Osteoblast (primary cell): ENCODE measurements at places on chromosomes 7 and 10.
A peak's percentile ranks its signal among the peaks of the same experiment; 100 is the strongest.

GRCh38 chr7:24825381-24825794, 68.1 kb upstream of the GSDME start:
- DNase-seq = no peak

DNA sequence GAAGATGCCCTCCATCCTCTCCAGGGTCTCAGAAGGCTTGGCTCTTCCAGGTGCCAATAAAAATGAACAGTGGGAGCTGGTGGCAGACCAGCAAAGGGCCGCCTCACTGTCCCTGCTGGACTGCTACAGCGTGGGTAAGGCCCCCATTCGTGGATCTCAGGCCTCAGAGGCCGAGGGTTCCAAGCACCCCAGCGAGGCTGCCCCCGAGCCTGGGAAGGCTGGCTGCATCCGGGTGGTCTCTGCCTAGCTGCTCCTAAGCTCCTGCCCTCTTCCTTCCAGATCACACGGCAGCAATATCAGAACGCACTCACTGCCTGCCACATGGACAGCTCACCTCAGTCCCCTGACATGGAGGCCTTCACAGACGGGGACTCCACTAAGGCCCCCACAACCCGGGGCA, 42.9 kb downstream of the GOT1 start:
- DNase-seq = no peak

- DNase-seq = no peak
Observed at GRCh38 chr7:41893656-41894055, 190.8 kb upstream of the INHBA start.

DNA sequence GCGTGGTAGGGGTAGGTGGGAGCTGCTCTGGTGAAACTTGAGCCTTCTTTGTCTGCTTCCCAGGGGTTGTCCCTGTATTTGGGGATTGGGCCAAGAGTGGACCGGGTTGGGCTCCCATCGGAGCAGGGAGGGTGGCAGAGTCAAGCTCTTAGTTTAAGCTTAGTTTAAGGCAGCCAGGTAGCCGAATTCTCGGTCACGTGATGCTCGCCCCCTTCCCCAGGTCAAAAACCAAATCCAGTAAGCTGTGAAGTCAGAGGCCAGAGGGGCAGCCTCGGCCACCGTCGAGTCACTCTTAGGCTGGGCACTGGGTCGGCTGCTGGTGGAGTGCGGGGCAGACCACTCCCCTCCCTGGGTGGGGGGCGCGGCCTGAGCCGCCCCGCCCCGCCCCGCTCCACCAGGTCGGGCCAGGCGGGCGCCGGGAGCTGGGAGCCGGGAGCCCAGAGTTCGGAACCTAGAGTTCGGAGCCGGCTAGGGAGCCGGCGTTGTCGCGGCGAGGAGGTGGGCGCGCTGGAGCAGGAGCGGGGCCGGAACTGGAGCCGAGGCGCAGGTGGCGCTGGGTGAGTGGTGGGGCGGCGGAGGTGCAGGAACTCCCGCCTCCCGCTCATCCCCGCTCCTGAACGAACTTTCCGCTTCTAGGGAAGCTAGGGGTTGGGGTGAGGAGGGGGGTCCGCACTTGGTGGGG, 2.8 kb upstream of the LZTS2 start:
- DNase-seq = peak; percentile 93

- peak; percentile 77 for DNase-seq
Observed at GRCh38 chr7:155579565-155579964, 33.2 kb upstream of the CNPY1 start.

GRCh38 chr7:157444011-157444842, 107.4 kb downstream of the DNAJB6 start:
- peak; percentile 79 for DNase-seq

- no peak for DNase-seq
Observed at GRCh38 chr10:34766811-34767494, 48.1 kb downstream of the PARD3 start.

DNA sequence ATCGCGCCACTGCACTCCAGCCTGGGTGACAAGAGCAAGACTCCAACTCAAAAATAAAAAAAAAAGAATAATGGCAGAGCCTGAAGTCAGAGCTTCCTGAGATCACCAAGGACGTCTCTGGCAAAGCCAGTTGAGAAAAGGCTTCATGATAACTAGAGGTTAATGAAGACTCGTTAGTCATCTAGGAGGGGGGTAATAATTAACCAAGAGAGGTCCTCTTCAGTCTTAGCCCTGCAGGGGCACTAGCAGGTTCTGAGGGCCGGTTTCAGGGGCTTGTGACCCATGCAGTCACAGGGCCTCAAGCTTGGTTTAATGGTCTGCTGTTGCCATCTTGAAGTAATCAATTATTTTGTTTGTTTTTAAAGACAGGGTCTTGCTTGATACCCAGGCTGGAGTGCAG, 28.6 kb upstream of the PROSER2 start:
- no peak for DNase-seq

DNA sequence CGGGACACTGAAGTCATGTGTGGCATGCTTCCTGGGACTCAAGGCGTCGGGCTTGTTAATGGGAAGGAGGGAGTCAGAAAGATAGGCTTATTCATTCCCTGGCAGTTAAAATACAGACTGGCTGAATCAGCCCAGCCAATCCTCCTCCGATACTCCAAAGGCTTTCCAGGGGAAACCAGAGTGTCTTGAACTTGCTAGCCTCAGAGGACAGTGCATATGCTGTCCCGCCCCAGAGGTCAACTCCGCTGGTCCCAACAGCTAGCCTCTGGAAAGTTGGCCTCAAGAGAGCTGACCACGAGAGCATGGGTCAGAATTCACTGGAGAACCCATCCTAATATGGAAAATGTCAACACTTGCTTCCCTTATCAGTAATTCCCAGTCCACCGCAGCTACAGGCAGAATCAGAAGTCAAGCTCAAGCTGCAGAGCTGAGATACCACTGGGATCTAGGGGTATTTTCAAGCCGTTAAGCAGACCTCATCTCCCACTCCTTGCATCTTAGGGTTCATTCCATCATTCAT, 43.0 kb downstream of the ELMO1 start:
- no peak for DNase-seq

GRCh38 chr10:104258209-104258608, 3.5 kb downstream of the GSTO1 start:
- DNase-seq = no peak

- DNase-seq = no peak
Observed at GRCh38 chr10:111278266-111278665, 201.4 kb downstream of the ADRA2A start.

- no peak for DNase-seq
Observed at GRCh38 chr10:110416776-110417711, 80.7 kb upstream of the DUSP5 start.

- no peak for DNase-seq
Observed at GRCh38 chr7:94054130-94054529, 50.0 kb upstream of the BET1 start.

DNA sequence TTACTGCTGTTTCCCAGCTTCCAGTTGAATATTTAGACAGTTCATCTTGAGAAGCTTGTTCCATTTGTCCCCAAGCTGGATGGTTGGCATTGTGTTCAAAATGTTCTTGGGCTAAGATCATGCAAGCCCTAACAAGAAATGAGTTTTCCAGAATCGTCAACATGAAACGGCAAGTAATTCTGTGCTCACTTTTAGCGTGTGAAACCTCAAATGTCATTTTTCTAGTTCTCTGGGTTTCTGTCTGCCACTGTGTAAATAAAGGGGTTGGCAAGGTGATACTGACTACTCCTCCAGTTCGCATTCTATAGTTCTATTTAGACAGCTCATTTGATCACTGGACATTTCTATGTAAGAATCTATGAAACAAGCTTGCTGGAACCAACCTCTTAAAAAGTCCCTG, 194.0 kb downstream of the AHR start:
- no peak for DNase-seq

DNA sequence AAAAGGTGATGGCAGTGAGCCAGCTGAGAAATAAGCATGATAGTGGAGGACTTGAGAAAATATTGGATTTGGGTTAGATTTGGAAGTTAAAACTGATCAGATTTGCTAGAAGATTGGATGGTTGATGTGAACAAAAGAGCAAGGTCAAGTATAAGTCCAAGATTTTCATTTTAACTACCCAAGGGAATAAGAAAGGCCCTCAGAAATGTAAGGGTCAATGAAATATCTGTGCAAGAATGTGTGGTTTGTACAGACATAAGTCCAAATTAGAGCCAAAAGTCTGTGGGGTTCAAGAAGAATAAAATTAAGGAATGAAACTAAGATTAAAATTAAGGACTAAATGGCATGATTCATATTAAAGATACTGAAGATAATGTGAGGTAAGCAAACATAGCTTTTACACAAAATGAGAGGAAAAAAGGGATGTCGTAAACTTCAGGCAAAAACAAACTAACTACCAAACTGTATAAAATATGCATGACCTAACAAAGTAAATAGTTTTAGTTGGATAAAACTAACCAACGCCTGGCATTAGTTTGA, 78.4 kb upstream of the CACNA2D1 start:
- peak; percentile 68 for DNase-seq

- DNase-seq = peak; percentile 44
Observed at GRCh38 chr10:87850742-87851205, 12.6 kb downstream of the KLLN start.

DNA sequence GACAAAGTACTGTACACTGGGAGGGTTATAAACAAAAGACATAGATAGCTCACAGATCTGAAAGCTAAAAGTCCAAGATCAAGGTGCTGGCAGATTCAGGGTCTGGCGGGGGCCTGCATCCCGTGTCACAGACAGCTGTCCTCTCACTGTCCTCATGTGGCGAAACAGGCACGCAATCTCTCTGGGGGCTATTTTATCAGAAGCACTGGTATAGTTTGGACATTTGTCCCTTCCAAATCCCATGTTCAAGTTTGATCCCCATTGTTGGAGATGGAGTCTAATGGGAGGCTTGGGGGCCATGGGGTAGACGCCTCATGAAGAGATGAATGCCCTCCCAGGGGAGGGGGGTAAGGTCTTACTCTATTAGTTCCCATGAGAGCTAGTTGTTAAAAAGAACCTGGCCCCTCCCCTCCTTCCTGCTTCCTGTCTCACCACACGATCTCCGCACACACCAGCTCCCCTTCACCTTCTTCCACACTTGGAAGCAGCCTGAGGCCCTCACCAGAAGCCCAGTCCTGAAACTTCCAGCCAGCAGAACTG, 72.5 kb upstream of the UCN3 start:
- no peak for DNase-seq

GRCh38 chr10:123519861-123520260, 146.3 kb upstream of the GPR26 start:
- DNase-seq = no peak

GRCh38 chr7:156021471-156021870, 209.2 kb upstream of the SHH start:
- DNase-seq = no peak

DNA sequence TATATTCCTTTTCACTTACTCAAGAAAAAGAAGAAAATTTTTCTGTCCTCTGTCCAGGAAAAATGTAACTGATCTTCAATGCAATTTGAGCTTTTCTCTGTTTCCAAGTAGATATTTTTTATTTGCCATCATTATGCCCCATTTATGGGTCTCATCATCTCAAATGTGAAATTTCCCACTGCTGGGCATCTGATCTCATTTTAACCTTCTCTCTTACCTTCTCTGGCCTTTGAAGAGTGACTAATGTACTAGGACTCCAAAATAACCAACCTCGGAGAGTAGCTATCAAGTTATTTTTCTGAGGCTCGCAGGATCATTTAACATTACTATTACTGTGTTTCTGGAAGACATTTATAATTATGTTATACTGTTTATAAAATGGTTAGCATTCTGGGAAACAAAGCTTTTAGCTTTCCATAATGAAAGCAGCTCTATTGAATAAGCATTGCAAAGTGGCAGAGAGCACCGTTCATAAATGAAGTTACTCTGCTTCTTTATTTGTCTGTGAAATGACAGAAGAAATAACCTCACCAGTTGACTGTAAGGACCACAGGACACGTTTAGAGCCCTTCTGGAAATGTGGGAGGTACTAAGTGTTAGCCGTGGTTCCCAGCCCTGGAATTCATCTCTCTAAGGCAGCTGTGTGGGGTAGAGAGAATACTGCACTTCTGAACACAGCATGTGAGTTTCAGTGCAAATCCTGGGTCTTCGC, 33.3 kb upstream of the NMT2 start:
- peak; percentile 81 for DNase-seq

DNA sequence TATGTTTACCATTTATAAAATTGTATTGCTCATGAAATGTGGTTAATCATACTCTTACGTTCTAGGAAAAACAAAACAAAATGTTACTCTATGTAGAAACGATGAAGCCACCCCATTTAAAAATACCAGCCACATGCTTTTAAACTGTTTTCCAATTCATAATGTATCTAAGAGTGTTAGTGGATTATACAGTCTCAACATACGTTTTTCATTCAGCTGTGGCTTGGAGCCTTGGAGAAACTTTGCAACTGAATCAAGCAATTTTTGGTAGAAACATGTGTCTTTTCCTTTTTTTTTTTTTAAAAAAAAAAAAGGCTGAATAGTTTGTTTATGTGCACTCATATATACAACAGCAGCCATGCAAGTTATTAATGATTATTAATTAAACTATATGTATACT, 378.0 kb upstream of the SEMA3D start:
- DNase-seq = no peak

- no peak for DNase-seq
Observed at GRCh38 chr7:13976594-13976993, 12.9 kb downstream of the ETV1 start.

- DNase-seq = no peak
Observed at GRCh38 chr10:80283119-80283518, 6.3 kb downstream of the MAT1A start.

DNA sequence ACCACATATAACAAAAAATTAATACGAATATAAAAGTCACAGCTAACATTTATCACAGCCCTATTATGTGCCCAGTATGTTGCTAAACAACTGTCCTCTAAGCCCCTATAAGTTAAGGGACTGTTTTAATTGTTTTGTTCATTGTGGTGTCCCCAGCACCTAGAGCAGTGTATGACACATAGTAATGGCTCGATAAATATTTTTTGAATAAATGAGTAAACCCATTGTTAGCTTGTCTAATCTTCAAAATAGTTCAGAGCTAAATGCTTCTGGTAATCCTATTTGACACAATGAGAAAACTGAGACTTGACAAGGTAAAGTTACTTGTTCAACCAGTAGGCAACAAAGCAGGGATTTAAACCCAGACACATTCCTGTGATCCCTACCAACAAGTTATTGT, 78.4 kb upstream of the NEUROD6 start:
- peak; percentile 1 for DNase-seq

DNA sequence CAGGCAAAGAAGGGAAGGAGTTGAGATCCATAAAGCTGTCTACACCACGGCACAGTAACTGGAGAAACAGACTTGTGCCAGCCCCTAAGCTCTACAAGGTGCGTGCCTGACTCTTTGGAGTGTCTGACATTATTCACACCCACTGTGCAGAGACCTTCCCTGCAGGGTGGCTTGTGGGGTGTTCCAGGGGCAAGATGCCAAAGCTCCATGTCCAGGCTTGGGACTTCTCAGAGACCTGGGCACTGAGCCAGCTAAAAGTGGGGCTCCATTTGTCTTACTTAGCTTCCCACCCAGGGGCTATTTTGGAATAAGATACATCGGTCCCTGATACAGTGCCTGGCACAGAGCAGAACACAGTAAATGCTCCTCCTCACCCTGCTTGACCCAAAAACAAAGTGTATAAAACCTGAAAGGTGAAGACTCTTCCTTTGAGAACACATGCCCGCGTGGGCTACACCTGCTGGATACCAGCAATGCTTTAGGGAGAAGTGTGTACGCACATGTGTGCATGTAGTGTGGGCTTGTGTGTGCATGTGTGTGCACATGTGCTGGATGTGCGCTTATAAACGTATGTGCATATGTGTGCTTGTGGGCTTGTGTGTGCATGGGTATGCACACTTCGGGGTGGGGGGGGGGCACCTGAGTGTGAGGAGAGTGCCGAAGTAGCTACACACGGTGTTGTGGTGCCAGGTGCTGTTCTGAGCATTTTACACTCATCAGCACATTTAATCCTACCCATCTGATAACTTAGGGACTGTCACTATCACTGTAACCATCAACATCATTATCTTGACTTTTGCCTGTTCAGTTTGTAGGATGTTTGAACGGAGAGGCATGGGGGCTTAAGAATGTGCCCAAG, 143.0 kb downstream of the ARHGAP22 start:
- peak; percentile 59 for DNase-seq
